ENCODE measurements at places on chromosomes 12 and 14. TPM values are rescaled to one million over a fixed set of nuclear protein-coding genes. Genes with fewer than 3 reads are reported as not detected.

DNA sequence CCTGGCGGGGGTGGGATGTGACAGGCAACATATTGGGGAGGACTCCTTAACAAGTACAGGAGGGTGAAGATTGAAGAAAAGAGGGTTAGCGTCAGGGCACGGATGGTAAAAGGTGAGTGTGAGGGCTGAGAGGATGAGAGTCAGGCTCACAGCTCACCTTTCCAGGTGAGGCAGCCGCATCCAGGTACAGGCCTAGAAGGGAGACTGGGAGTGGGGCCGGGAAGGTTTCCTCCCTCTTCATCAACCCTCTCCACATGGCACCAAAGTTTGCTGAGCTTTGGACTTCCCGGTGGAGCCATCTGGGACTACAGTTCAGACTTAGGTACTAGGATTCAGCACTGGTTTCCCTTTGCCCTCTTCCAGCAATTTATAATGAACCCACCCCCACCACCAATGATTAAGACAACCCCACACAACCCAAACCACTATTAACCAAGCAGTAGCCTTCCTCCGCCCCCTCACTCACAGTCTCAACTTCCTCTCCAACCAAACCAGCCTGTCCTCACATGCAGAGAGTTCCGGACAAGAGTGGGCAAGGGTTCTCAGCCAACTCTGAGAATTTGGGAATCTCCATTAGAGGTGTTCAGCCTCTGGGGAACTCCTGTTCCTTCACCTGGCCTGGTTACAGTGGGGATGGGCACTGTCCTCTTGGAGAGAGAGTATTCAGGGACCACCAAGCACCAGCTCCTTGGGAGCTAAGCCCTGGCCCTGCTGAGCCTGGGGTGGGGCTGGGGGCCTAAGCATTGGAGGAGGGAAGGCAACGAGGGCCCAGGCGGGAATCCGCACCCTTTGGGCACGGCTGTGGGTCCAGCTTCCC lies 2.4 kb upstream of the HOXC4 start:
- no peak for DNase-seq

- no peak for DNase-seq
Measured at GRCh38 chr12:53128780-53129569, 25.7 kb downstream of the SOAT2 start.

Gene ANGEL1
- polyA plus RNA-seq, result 26.2 TPM

GRCh38 chr14:34201909-34202637 lies 251.2 kb upstream of the EGLN3 start:
- DNase-seq, result no peak

GRCh38 chr14:98766818-98767217 lies 505.2 kb downstream of the BCL11B start:
- no peak for DNase-seq

DNA sequence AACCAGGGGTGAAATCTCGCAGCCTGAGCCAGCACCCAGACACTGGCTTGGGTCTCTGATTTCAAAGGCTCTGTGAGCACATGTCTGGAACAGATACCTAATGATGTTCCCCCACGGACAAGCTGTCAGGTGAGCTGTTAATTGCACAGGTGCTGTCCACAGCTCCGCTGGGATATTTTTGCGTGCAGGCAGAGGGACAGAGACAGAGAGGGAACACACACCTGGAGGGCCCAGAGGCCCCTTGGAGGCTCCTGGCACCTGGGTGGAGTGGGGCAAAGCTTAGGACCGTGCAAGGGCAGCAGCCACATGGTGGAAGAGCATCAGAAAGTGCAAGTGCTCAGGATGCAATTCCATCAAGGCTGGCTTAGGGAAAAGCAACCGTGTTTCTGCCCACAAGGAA lies 57.3 kb downstream of the ARL6IP4 start:
- DNase-seq, result no peak

GRCh38 chr12:116226026-116226425 lies 51.5 kb downstream of the MED13L start:
- no peak for DNase-seq

- no peak for DNase-seq
Measured at GRCh38 chr12:77220586-77220985, 155.2 kb upstream of the E2F7 start.

Gene SPTLC2
- polyA plus RNA-seq, result 84.9 TPM

DNA sequence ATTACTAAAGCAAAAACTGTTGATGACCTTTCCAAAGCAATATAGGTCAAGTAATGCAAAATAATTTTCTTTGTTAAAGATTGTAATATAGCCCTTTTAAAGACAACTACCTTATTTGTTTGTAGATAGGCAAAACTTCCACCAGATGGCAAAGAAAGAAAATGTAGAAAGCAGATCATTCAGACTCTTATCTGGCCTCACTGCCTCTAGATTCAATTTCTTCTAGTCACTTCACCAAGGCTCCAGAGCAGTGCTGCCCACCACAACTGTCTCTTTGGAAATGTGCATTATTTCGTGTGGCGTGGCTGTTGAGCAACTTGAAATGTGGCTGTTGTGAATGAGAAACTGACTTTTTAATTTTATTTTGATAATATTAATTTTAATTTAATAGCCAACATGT lies 127.1 kb downstream of the ITPR2 start:
- DNase-seq, result no peak

DNA sequence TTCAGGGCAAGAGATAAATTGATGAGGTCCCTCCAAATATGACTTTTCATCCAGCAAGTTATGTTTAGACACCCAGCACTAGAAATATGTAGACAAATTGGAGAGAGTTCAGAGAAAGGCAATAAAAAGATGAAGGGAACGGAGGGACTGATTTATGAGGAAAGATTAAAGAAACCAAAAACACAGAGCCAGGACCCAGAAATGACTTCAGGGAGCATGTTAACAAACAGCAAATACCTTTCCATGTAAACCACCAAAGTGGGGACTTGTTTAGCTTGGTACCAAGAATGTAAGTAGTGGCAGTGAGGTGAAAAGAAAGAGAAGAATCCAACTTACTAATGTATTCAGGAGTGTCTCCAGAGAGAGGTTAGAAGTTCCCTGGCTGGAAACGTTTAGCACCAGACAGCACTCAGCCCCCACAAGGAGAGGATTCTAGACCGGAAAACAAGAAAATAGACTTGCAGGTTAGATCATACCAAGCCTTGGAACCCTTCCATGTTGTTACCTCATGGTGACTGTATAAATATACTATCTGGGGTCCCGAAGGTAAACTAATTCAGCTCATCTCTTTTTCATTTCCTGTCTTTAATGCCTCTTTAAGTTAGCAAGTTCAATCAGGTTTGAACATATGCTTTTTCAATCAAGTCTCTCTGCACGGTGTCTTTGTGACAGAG lies 79.2 kb downstream of the TBC1D30 start:
- no peak for DNase-seq

Gene FOXG1
- 0.04 TPM for polyA plus RNA-seq

Gene MMP14
- polyA plus RNA-seq, result 147 TPM

DNA sequence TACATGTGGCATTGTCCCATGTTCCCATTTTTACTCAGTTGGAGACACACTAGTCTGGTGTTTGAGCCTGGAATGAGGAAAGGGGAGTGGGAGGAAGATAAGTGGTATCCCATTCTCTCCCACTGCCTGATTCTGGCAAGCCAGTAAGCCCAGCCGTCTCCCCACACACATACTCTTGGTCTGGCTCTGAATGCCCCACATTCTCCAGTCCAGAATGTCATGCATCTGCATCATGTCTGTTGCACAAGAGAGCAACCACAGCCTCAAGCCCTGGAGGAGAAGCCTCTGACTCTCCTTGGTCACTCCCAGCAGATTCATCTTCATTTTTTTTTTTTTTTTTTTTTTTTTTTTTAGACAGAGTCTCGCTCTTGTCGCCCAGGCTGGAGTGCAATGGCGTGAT lies 48.0 kb downstream of the DRAM1 start:
- no peak for DNase-seq

DNA sequence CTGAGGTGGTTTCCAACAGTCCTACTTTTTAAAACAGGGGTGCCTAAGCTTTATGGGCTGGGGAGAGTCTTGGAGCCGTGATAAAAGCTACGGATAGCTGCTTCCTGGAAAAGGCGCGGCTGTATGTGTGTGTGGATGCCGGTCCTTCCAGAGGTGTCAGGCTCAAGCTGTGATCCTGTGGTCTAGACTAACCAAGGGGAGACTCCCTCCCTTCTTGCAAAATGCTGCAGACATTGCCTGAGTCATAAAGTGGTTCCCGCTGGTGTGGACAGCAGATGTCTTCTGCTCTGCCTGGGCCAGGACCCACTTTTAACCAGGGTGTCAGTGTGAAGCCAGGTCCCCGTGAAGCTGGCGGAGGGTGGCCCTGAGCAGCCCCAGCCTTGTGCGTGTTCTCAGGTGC lies 37.8 kb downstream of the CCDC92 start:
- DNase-seq, result no peak

Gene PTGER2
- polyA plus RNA-seq, result 6.2 TPM
